ENCODE measurements at places on chromosomes 5 and 9.

- no peak for DNase-seq
These were observed 56.2 kb downstream of the DENND4C start for GRCh38 chr9:19286634-19287188.

- DNase-seq: no peak
These were observed 6.2 kb downstream of the ETF1 start for GRCh38 chr5:138536665-138537315.

DNA sequence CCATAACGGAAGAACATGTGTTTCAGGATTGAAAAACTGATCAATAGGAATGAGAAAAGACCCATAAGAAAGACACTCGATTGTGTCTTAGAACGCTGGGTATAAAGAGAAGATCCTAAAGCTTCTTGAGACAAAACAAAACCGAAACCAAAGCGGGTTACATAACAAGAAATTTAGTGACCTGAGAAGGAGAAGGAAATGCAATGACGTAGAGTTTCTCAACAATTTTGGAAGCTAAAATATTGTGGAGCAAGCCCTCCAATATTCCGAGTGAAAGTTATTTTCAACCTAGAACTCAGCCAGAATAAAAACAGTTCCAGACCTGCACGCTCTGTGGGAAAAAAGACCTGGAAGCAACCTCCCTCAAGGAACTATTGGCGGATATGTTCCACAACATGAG, 81.9 kb upstream of the FREM1 start:
- no peak for DNase-seq

GRCh38 chr9:81132318-81132717, 557.0 kb downstream of the TLE1 start:
- DNase-seq: no peak

- no peak for DNase-seq
These were observed 322.9 kb upstream of the RPS23 start for GRCh38 chr5:82601077-82601476.

DNA sequence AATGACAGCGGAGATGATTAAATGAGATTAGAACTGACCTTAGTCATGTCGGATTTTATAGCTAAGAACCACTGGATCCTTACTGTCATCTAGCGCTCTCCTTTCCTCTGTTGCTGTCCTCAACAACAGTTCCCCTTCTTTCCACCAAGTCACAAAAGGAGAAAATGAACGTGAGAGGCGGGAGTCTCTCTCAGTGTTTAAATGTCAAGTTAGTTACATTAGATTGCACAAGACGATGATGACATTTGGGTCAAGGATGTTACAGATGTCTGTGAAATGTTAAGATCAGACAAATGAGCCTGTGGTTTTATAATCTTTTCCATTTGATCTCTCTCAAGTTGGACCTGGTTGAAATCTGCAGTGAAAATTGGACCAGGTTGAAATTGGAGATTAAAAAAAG, 53.5 kb downstream of the FBXO38 start:
- no peak for DNase-seq

- DNase-seq: no peak
These were observed 723.2 kb downstream of the CDH18 start for GRCh38 chr5:19264821-19265220.

DNA sequence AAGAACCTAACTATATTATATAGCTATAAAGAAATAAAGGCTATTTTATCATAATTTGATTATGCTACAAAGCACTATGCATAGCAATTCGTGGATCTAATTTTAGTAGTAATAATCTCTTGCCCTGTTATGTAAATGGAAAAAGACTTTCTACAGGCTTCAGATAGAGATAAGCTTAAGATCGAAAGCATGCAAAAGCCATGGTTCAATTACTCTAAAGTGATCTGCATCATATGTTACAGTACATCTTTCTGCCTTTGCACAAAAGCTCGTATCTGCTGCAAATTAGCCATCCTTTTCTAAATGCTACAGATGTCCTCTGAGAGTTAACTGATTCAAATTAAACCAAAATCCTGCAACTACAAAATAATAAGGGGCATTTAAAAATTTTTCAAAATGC, 234.8 kb upstream of the TMEM161B start:
- no peak for DNase-seq

DNA sequence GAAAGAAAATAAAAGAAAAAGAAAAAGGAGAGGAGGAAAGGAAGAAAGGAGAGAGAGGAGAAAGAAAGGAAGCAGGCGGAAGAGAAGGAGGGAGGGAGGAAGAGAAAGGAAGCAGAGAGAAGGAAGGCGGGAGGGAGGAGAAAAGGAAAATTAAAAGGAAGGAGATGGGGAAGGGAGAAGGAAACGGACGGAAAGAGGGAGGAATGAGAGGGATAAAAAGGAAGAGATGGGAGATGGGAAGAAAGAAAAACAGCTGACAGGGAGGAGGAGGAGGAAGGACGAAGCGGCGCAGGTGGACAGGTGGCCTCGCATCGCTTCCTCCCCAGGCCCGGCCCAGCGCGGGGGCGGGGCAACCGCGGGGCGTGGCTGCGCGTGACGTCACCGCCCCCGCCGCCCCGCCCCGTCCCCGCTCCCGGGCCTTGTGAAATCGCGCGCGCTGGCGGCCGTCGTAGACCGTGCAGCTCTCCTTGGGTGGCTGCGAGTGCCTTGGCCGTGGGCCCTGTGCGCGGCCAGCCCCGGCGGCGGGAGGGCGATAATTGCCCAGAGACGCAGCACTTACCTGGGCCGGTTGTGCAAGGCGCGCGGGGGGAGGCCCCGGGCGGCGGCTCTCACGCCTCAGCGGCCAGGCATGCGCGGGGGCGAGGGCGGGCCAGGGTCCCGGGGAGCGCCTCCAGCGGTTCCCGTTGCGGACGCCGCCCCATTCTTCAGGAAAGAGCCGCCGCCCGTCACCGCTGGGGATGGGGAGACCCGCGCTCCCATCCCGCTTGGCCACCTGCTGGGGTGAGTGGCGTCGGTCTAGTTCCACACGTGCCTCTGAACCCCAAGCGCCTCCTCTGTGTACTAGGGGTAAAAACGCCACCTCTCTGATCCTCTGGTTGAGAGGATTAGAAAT, 49.6 kb upstream of the FOXE1 start:
- peak; percentile 54 for DNase-seq

- no peak for DNase-seq
These were observed 5.4 kb downstream of the DMRT1 start for GRCh38 chr9:846852-847251.

GRCh38 chr9:138071731-138072130, 194.1 kb downstream of the CACNA1B start:
- no peak for DNase-seq

GRCh38 chr5:151151263-151151660, 6.3 kb downstream of the ANXA6 start:
- DNase-seq: no peak

DNA sequence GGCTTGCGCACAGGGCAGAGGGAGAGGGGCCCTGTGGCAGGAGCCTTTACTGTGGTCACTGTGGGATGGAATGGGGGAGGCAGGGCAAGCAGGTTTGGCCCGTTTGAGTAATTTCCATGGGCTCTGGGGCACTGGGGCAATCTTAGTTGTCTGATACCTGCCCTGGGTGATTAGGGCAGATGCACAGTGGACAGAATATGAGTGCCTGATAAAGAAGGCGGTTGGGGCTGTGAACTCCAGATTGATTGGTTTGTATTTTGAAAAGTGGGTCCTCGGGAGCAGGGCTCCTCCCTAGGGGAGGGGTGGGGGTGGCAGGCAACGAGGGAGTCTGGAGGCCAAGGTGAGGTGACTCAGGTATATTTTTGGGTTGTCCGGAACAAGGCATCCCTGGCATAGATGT, 247.5 kb downstream of the NSG2 start:
- DNase-seq: no peak

DNA sequence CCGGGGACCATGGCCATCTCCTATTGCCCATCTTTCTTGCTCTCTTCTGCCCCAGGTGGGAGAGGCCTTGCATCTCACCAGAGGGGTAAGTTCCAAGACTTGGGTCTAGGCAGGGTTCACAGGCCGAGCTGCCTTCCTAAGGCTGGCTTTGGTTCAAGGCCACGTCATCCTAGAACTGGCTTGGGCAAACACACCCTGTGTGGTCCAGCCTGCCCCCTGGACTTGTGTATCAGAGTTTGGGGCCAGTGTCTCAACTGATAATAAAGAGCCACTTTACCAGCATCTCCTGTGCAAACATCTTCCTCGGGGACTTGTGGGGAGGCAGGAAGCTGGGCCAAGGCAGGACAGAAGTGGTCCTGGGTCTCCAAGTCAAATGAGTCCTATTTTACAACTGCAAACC, 17.8 kb downstream of the BOD1 start:
- DNase-seq: no peak

DNA sequence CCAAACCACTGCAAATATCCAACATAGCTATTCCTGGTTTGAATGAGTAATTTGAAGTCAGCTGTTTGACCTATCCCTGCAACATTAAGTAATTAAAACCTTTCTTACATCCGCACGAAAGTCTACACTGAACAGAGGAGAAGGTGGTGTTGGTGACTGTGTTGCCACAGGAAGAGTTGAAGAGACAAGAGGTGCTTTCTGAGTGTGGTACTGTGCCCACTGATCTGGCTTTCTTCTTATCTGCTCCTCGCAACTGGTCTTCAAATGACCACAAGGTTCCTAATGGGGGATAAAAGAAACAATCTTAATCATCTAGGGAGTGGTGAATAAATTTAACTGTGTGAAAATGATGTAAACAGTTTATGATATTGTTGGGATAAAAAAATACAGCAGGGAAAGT, 29.4 kb upstream of the PDCL start:
- DNase-seq: no peak

DNA sequence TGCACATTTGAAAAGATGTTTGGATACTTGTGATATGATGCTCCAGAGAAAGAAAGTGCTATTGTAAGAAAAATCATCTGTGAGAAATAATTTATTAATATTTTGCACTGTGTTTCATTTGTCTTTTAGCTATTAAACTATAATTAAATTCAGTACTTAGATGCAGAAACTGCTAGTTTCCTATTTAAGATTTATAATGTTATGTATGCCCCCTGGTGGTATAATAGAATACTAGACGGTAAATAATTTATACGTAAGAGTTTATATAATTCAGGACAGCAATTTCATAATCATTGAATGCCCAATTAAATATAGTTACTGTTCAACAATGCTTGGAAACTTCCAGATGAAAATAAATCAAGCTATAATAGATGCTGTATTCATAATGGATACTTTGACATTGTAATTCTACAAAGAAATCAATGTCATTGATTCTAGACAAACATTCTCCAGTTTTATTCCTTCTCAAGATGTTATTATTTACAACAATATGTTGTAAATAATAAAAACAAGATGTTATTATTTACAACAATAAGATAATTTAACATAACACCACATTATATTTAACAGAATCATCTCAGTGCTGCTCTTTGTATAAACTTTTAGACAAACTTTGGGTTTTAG, 101.0 kb downstream of the TMEM232 start:
- DNase-seq: no peak

DNA sequence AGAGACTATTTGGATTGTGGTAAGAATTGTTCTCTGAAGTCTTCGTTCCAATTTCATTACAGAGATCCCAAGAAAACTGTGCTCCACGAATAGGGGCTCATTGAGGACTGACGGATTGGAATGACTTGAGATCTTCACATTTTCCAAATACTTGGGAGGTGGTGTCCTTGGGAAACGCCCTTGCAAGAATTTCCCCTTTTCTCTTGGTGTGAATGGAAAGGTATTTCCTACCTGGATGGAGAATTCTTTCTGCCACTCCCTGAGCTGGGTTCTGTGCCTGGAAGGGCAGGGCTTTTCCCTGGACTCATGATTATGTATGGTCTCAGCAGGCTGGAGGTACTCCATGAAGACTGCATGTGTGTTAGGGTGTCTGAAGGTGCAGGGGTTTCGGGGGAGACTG, 53.9 kb downstream of the SNX18 start:
- no peak for DNase-seq

DNA sequence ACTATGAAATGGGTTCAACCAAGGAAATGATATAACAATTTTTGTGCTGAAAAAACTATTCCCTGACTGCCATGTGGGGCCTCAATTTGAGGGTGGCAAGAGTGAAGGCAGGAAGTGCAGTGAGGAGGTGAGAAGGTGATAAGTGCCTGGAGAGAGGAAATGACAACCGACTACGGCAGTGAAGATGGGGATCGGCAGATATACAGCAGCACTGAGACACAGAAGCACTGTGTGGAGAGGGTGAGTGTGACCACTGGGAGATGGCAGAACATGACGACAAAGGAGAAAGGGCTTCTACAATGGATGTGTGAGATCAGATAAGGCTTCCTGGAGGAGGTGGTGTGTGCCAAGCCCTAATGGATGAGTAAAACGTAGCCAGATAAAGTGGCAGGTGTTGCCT, 271.8 kb downstream of the TRIM32 start:
- DNase-seq: no peak

All from activated T-helper 1 cell treated with anti-CD3 and anti-CD28 coated beads, Interleukin-2, amount 50 U/mL, for 16 hours (primary cell).